Adrenal gland (tissue), 19 donors: ENCODE measurements at places on chromosomes 3 and 15. TPM values are rescaled to one million over a fixed set of nuclear protein-coding genes. Genes with fewer than 3 reads are reported as not detected.

The KBTBD13 gene
- total RNA-seq = not detected

The CCRL2 gene
- total RNA-seq = 1.4 TPM

The RPL15 gene
- 1,746 TPM for total RNA-seq

The NR2E3 gene
- total RNA-seq = 0.34 TPM

The HYAL1 gene
- 35.6 TPM for total RNA-seq

The NRROS gene
- 9.9 TPM for total RNA-seq

The CHDH gene
- 20.3 TPM for total RNA-seq

The LTF gene
- 1.8 TPM for total RNA-seq

The IMPG2 gene
- 1.3 TPM for total RNA-seq

The TLR9 gene
- not detected for total RNA-seq

The DUOXA2 gene
- total RNA-seq = not detected

The MELTF gene
- total RNA-seq = 2.5 TPM

The SLC15A2 gene
- 2.4 TPM for total RNA-seq

The CAV3 gene
- total RNA-seq = not detected

The LRTM1 gene
- total RNA-seq = not detected

The VPS18 gene
- 18.0 TPM for total RNA-seq

The CFAP91 gene
- 3.4 TPM for total RNA-seq

The KLHDC8B gene
- 247 TPM for total RNA-seq

The STAC gene
- 12.0 TPM for total RNA-seq

The PRICKLE2 gene
- 11.5 TPM for total RNA-seq

The UBR1 gene
- 37.9 TPM for total RNA-seq

The SELENOS gene
- 76.0 TPM for total RNA-seq

The SI gene
- total RNA-seq = not detected

The EPB42 gene
- 0.45 TPM for total RNA-seq
